ENCODE measurements at places on chromosomes 6 and 20. TPM values are rescaled to one million over a fixed set of nuclear protein-coding genes. Genes with fewer than 3 reads are reported as not detected.

The RBBP9 gene
- 12.8 TPM for total RNA-seq

The COL19A1 gene
- total RNA-seq = not detected

The STMND1 gene
- not detected for total RNA-seq

The ARG1 gene
- total RNA-seq = not detected

The L3MBTL1 gene
- 1.5 TPM for total RNA-seq

Data from A549 treated with ZK216348 at 1 μM for 4 hours (cell line).